ENCODE measurements at places on chromosomes 11 and 22.

GRCh38 chr22:25364736-25365241, 145.3 kb downstream of the CRYBB2 start:
- no peak for DNase-seq

DNA sequence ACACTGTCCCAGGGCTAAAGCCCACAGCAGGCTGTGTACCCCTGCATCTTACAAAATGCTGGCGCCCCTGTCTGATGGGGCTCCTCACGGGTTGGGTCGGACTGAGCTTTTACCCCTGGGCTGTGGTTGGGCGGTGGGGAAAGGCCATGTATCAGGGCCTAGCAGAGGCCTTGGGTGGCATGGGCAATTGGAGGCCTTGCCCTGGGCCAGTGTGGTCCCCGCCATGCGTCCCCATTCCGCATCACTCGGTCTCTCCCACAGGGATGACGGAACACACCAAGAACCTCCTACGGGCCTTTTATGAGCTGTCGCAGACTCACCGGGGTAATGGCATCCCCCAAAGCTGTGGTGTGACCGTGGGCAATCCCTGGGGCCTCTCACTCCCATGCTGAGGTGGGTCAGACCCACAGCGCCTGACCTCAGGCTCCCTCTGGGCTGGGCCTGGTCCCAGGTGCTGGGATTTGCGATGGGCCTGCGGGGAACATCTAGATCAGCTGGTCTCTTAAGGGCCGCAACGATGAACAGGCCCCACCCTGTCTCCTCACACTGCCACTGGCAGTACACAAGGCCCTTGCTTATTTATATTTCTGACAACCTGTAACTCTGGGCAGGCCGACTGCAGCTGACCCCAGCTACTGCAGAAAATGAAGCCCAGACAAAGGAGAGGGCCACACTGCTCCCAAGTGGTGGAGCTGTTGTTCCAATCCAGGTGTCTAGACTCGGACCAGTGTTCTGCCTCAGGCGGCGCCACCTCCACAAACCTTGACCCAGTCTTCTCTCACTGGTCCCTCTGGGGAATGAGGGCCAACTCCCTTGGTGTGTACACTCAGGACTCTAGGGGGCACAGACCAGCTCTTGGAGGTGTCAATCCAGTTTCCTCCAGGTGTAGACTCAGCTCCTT, 12.3 kb downstream of the SLC16A8 start:
- no peak for DNase-seq

GRCh38 chr11:12318791-12319438, 58.5 kb upstream of the PARVA start:
- DNase-seq = no peak

DNA sequence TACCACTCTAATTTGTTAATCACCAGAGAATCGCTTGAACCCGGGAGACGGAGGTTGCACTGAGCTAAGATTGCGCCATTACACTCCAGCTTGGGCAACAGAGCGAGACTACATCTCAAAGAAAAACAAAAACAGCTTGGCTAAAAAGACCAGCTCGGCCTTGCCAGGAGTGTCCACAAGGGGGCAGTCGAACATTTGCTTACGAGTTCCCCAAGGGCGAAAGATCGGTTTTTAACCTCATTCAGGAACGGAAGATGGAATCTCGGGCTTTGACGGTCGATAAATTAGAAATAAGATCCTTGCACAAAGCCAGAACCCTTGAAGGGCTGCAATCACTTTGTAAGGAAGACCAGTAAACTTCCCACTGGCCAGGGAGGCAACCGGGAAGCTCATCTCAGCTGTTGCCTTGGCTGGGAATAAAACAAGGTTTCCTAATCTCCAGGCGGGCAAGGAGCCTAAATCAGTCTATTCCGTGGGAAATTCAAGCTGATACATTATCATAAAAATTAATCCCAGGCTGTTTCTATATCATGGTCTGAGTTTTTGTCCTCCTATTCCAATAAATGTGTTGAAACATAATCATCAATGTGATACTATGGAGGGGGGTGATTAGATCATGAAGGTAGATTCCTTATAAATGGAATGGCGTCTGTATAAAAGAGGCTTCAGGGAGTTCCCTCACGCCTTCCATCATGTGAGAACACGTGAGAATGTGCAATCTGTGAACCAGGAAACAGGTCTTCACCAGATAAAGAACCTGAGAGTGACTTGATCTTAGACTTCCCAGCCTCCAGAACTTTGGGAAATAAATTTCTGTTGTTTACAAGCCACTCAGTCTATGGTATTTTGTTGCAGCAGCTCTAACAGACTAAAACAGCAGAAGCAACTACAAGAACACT, 14.9 kb upstream of the SLC29A2 start:
- DNase-seq = peak; percentile 89

- no peak for DNase-seq
These were observed 1.6 kb downstream of the SPI1 start for GRCh38 chr11:47376525-47377371.

DNA sequence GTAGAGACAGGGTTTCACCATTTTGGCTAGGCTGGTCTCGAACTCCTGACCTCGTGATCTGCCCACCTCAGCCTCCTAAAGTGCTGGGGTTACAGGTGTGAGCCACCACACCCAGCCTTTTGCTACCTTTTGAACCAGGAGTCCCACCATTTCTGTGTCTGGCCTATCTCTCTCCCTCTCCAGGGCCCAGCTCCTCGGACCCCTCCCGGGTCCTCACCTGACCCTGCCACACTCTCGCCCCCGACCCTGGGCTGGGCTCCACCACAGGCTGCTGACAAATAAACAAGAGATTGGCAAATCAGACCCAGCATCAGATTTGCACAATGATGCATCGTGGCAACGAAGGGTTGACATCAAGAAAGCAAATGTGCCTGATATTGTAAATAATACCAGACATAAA, 8.8 kb downstream of the KRTAP5-5 start:
- no peak for DNase-seq

DNA sequence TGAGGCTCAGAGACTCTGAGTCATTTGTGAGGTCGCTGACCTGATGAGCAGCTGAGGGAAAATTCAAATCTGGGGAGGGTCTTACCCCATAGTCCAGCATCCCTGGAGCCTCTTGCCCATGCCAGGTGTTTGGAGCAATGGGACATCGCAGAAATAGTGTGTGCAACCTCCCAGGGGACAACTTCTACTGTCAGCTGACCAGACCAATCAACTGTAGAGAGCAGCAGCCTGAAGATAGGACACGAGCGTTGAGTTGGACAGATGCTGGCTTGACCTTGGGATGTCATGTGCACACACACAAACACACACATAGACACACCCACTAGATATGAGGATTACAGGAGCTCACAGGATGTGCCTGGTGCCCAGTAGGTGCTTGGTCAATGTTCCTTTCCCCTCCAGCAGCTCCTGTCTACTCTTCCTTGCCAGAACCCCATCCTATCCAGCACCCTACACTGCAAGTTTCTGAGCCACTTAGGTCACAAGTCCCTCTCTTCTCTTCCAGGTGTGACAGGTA, 59.1 kb upstream of the MPEG1 start:
- DNase-seq = no peak

- peak; percentile 58 for DNase-seq
These were observed 3.7 kb downstream of the CATSPER1 start for GRCh38 chr11:66022401-66023185.

- no peak for DNase-seq
These were observed 2.7 kb downstream of the POU2AF1 start for GRCh38 chr11:111376181-111376871.

GRCh38 chr22:49535126-49535525, 292.5 kb downstream of the BRD1 start:
- DNase-seq = no peak

DNA sequence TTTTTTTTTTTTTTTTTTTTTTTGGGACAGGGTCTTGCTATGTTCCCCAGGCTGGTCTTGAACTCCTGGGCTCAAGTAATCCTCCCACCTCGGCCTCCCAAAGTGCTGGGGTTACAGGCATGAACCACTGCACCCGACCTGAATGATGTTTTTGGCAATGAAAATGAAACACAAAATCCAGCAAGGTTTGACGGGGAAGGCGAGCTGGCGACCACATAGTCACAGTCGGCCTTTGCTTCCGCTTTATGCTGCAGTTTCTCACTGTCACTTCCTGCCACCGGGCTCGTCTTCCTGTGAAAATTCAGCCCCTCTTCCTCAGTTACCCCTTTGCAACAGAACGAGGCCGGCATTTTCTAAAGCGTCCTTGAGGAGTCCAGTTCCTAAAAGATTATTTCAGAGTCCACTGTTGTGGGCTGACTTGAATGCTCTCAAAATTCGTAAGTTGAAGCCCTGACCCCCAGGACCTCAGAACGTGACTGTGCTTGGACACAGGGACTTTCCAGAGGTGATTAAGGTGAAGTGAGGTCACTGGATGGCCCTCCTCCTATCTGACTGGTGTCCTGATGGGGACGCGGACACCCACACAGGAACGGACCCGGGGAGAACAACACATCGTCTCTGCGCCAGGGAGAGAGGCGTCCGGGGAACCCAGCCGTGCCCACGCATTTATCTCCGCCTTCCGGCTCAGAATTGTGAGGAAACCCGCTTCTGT, 2.9 kb upstream of the BID start:
- no peak for DNase-seq

- DNase-seq = peak; percentile 7
These were observed 19.1 kb upstream of the OOSP1 start for GRCh38 chr11:59918987-59919589.
